ENCODE measurements at places on chromosomes 7 and 10. TPM values are rescaled to one million over a fixed set of nuclear protein-coding genes. Genes with fewer than 3 reads are reported as not detected.
A peak's percentile ranks its signal among the peaks of the same experiment; 100 is the strongest.

Gene PVRIG
- not detected for total RNA-seq

DNA sequence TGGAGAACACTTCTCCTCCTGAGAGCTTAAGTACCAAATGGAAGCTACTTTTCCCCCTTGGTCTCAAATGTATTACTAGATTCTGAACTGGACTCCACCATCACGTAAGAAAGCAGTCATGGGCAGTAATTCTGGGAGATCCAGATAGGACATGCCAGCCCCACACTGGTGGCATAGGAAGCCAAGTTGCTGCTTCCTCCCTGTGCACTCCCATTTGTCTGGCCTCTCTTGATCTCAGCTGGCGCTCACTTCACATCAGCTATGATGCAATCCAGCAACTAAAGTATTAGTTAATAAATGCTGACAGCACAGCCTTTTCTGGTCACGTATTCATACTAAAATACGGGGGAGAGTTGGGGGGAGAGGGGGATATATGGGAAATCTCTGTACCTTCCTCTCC lies 3.4 kb upstream of the IL6 start:
- peak; percentile 19 for DNase-seq

GRCh38 chr7:1646957-1647891 lies 22.9 kb upstream of the ELFN1 start:
- DNase-seq, result peak; percentile 92

DNA sequence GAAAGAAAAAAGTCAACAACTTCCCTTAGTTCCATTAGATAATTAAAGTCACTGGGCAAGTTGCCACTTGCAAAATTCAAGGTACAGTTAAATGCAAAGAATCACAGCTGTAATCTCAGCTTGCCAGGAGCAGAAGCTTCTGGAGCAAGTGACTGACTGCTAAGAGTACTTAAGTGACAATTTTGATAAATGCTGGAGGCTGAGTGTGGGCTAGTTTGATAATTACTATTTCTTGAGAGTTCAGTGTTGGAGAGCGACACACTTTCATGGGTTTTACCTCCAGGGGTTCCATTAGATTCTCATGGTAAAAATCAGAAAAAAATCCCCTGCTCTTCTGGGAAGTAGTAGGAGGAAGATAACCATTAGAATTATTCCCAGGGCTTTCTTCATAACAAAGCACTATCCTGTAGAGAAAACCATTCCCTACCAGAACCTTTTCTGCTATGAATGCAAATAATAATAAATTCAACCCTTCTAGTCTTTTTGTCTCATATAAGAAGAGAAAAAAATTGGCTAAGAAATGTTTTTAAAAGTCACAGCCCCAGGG lies 486.3 kb downstream of the POM121L12 start:
- DNase-seq, result no peak

GRCh38 chr7:148963583-148964482 lies 64.5 kb downstream of the PDIA4 start:
- DNase-seq, result peak; percentile 33

DNA sequence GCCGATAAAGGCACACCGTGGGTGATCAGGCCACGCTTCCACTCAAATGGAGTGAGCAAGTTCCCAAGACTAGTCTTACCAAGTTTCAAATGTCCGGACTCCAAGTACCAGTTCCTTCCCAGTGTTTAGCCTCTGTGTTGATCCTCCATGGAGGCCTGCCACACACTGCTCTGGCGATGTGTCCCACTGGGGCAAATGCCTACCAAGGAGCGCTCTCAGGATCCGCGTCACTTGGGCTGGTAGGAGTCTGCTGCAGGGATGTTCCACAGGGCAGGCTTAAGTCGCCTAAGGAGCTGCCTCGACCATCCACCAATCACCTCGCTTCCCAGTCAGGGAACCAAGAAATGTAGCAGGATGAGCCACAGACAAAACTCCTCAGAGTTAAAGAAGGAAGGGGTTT lies 17.4 kb upstream of the MRLN start:
- no peak for DNase-seq

DNA sequence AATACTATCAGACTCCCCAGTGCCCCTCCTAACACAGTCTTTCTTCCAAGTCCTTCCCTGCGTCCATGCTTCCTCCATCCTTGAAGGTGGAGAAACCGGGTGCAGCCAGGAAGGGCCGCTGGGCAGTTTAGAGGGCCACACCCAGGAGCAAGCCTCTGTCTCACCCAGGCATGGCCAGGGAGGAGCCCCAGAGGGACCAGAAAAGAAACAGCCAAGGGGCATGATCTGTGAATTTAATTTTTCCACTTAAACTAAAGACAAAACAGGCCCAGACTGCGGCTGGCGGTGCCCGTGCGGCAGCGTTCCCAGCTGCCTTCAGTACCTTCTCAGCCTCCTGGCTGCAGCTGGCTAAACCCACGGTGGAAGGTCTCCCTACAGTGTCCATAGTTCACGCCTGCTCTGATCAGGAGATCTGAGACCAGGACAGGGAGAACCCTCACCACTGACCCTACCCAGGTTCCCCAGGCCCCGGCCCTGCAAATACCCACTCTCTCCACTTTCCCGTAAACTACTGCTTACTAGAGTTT lies 12.9 kb downstream of the UNCX start:
- DNase-seq, result no peak

All from tongue (tissue), 3 donors.